Heart left ventricle (tissue), 16 donors: ENCODE measurements at places on chromosomes 12 and 14. TPM values are rescaled to one million over a fixed set of nuclear protein-coding genes. Genes with fewer than 3 reads are reported as not detected.

DNA sequence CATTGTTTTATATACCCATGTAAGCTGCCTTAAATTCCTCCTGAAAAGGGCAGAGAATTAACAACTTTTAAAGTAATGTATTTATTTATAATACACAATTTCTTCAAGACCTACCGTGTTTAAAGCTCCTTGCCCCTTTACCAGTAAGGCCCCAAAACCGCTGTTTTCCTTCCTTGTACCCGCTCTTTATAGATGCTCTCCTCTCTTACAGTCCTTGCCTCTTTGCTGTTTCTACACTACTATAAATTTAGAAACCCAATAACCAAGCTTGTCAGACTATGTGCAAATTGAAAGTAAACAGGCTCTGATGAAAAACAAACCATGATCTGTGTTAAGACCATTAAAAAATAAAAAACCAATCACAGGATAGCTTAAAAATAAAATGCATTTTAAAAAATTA lies 3.9 kb downstream of the MPHOSPH9 start:
- DNase-seq: no peak

GRCh38 chr12:56206452-56207166 lies 15.1 kb downstream of the RNF41 start:
- DNase-seq: peak; percentile 34

GRCh38 chr12:20040831-20041230 lies 327.5 kb upstream of the PDE3A start:
- DNase-seq: peak; percentile 46

DNA sequence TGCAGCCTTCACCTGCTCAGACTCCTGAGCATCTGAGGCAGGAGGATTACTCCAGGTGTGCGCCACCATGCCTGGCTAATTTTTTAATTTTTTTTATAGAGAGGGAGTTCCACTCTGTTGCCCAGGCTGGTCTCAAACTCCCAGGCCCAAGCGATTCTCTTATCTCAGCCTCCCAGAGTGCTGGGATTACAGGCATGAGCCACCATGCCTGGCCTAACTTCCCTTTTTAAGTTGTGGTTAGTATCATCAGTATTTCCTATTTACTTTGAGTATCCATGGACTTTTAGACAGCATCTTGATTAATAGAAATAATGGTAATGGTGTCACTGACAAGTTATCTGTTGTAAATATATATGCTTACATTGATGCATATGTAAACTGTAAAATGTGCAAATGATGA lies 116.9 kb downstream of the FGD4 start:
- DNase-seq: no peak

The P2RX2 gene
- not detected for total RNA-seq

GRCh38 chr12:79373896-79374499 lies 316.8 kb downstream of the PAWR start:
- DNase-seq: no peak

The AICDA gene
- total RNA-seq: not detected

DNA sequence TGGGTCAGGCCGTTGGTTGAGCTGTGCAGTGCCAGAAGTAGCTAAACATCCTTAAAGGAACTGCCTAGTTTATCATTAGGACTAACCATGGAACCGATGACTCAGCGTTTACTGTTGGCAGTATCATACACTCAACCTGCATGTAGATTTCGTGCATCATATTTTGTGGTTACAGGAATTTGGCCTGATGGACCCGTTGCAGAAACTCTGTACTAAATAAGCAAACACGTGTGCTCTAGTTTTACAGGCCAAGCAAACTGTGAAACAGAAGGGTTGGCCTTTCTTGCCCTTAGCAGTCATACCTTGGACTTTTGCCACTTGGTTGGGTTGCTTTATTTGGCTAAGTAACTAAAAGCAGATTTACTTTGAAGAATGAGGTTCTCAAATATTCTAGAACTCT lies 35.6 kb downstream of the DGLUCY start:
- DNase-seq: no peak

DNA sequence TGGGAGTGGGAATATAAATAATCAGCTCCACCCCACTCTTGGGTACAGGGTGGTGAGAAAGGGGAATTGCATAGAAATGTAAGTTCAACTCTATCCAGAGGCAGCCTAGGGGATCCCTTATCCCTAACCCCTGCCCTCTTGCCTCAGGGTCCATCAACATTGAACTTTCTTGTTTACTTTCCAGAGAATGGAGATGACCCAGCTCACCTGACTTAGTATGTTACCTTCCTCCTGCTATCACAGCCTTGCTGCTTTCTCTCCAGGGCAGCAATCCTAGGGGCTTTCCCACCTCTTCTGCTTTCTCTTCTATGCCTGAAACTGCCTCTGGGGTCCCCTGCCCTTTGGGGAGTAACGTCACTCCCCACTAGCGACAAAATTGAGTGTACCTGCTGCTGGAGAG lies 2.7 kb downstream of the LRP1 start:
- DNase-seq: no peak

DNA sequence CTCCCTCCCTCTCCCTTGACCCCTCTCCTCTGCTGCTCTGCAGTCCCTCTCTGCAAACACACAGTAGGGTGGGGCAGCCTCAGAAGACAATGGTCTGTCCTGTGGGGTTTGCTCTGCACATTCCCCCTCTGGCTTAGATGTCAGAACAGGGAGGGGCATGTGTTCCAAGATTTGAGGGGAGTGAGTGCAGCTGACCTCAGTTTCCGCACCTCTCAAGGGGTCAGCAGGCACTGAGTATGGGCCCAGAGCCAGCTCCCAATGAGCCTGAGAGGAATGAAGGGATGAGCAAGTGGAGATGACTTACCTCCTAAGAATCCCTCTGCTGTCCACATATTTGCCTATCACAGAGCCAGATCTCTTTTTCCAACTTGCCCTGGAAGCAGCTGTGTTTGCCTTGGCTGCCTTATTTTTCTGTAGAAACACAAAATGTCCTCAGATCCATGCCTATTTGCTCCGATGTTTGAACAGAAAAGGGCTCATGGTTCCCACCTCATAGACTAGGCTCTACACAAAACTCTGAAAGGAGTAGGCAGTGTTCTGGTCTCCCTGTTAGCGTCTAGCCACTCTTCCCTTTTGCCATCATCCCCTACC lies 111.4 kb downstream of the CRACR2A start:
- no peak for DNase-seq
